Transverse colon (tissue), 4 donors: ENCODE measurements at places on chromosomes 7 and 10.

- DNase-seq, result no peak
- H3K27ac ChIP-seq, result no peak overlapping the region
- no peaks in the 10 kb centered on the region for H3K27me3 ChIP-seq
- no peak overlapping the region for H3K4me3 ChIP-seq
- no peaks in the 10 kb centered on the region for H3K36me3 ChIP-seq
Observed at GRCh38 chr10:2214092-2214491, 476.8 kb upstream of the ADARB2 start.

GRCh38 chr10:124318076-124318475 lies 100.6 kb downstream of the OAT start:
- no peak overlapping the region for H3K27ac ChIP-seq
- no peaks in the 10 kb centered on the region for H3K27me3 ChIP-seq
- H3K4me1 ChIP-seq, result no peaks in the 10 kb centered on the region

- no peaks in the 10 kb centered on the region for H3K27me3 ChIP-seq
- no peak overlapping the region for H3K4me3 ChIP-seq
- no peaks in the 10 kb centered on the region for H3K4me1 ChIP-seq
- DNase-seq, result no peak
- H3K36me3 ChIP-seq, result no peaks in the 10 kb centered on the region
- H3K27ac ChIP-seq, result no peak overlapping the region
Observed at GRCh38 chr10:7457478-7458316, 46.9 kb upstream of the SFMBT2 start.

- peaks cover 5% of the 10 kb centered on the region for H3K4me1 ChIP-seq
- H3K36me3 ChIP-seq, result no peaks in the 10 kb centered on the region
- no peaks in the 10 kb centered on the region for H3K27me3 ChIP-seq
- H3K27ac ChIP-seq, result no peak overlapping the region
- no peak for DNase-seq
- H3K4me3 ChIP-seq, result no peak overlapping the region
Observed at GRCh38 chr10:74297389-74298080, 146.5 kb downstream of the ADK start.

- H3K36me3 ChIP-seq, result no peaks in the 10 kb centered on the region
- no peak overlapping the region for H3K4me3 ChIP-seq
- DNase-seq, result no peak
- H3K27ac ChIP-seq, result no peak overlapping the region
- H3K27me3 ChIP-seq, result no peaks in the 10 kb centered on the region
- H3K4me1 ChIP-seq, result no peaks in the 10 kb centered on the region
Observed at GRCh38 chr10:107807836-107808235, 643.3 kb upstream of the SORCS1 start.

DNA sequence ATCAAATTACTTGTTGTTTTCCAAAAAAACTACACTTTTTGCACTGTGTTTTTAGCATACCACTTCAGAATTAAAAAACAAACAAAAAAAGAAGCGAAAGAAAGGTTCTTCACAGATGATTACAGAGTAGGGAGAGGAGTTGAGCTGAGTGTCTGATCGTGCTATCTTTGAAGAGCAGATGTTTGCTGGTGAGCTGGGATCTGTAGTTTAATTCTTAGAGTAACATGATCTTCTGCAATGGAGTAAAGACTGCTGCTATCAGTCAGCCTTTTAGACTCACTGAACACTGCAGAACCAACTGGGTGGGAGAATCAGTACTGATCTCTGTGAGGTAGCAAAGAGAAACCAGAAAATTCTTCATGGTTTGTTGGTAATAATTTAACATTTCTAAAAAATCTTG lies 1197.8 kb upstream of the SORCS1 start:
- H3K27me3 ChIP-seq, result no peaks in the 10 kb centered on the region
- no peak overlapping the region for H3K27ac ChIP-seq
- H3K4me3 ChIP-seq, result no peak overlapping the region
- no peak for DNase-seq
- no peaks in the 10 kb centered on the region for H3K36me3 ChIP-seq

DNA sequence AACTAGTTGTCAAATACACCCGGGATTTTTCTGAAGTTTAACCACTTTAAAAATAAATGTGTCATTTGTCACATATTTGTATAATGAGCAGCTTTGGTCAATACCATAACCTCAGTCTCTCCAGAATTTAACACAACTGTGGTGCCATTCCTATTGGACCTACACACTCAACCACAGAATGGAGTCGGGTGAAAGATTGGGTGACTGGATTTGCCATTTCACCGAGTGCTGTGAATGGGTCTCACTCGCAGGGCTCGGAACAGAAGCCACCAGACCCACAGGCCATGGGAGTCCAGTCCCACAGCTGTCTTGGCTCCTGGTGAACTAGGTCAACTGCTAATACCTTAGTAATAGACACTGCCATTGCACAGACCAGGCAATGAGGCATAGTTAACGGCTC lies 298.4 kb downstream of the CCDC3 start:
- H3K27ac ChIP-seq, result no peak overlapping the region
- H3K36me3 ChIP-seq, result no peaks in the 10 kb centered on the region
- peaks cover 32% of the 10 kb centered on the region for H3K4me1 ChIP-seq
